ENCODE measurements at places on chromosomes 11 and 22.

- no peak for DNase-seq
Observed at GRCh38 chr11:112318661-112319060, 58.0 kb upstream of the PLET1 start.

- no peak for DNase-seq
Observed at GRCh38 chr11:43962383-43963278, 20.2 kb downstream of the C11orf96 start.

DNA sequence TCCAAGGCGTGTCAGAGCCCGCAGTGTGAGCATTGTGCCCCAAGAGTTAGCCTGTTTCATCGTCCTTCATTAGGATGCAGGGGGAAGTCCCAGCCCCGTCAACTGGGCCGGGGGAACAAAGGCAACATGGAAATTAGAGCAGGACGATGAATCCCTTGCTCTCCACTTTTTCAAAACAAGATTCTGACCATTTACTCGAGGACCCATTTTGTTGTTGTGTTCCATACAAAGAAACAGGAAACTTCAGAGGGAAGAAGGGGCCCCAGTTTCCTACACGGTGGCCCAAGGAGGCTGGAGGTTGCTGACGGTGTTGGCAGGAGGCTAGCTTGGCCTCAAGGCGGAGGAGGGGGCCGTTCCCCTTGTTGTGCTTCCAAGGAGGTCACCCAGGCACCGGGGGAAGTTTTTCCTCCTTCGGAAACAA, 44.0 kb upstream of the SLC1A2 start:
- no peak for DNase-seq

DNA sequence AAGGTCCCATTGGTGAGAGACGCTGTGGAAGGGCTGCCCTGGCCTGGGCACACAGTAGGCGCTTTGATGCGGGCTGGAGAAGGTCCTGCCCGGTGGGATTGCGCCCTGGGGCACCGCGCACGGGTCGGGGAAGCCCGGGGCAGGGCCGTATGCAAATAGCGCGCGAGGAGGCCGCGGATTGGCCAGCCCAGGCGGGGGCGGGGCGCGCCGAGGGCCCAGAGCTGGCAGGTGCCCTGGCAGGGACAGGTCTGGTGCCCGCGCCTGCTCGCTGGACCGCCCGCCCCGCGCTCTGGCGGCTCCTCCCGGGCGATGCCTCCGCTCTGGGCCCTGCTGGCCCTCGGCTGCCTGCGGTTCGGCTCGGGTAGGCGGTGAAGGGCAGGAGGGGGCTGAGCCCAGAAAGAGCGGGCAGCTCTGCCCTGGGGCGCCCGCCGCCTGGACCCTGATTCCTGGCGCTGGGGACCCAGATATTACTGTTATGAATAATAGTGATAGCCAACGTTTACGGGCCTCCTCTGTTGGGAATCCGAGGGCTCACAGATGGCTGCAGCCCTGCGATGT, at the start of gene UPK3A:
Gene UPK3A (plus strand): TSS at position 245 of the 558 bp plus-strand sequence. CDS start 65 bp downstream, at position 310.
- no peak for DNase-seq

- DNase-seq: no peak
Observed at GRCh38 chr22:27918341-27919221, 475 bp downstream of the PITPNB start.

DNA sequence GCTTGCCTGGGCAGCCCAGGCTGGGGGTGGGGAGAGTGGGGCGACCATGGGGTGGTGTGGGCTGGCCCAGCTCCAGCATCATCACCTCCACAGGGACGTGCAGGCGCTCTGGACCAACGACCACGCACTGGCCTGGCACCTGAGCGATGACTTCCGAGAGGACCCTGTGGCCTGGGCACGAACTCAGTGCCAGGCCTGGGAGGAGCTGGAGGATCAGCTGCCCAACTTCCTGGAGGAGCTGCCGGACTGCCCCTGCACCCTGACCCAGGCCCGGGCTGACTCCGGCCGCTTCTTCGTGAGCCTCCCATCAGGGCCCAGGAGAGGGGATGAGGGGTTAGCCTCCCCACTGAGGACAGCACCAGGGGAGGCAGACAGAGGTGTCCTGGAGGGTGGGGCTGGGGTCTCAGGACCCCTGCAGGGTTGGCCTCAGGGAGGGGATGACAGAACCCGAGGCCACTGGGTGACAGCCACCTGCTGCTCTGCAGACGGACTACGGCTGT, 3.8 kb downstream of the SUSD2 start:
- DNase-seq: no peak

GRCh38 chr22:19527861-19528417, 3.7 kb upstream of the CLDN5 start:
- DNase-seq: no peak

DNA sequence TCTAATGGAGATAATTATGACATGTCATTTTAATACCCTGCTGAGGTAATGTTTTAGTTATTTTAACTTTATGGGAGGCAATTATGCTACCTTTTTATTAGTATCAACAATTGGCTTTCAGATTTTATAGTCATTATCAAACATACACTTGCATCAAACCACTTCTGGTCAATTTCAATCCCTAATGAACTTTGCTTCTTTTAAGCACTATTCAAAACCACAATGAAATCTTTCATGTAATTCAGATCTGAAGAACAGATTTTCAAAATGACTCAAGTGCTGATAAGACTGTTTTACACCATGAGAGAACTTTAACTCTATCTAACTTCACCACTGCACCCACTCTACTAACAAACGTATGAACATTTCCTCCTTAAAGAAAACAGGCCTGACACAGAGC, 25.9 kb upstream of the CCDC34 start:
- DNase-seq: no peak

- DNase-seq: no peak
Observed at GRCh38 chr11:75668451-75669297, at the start of gene MAP6. Gene MAP6, minus strand, starts transcription at chr11:75669038. Its CDS starts 669 bp downstream, at chr11:75668369.

DNA sequence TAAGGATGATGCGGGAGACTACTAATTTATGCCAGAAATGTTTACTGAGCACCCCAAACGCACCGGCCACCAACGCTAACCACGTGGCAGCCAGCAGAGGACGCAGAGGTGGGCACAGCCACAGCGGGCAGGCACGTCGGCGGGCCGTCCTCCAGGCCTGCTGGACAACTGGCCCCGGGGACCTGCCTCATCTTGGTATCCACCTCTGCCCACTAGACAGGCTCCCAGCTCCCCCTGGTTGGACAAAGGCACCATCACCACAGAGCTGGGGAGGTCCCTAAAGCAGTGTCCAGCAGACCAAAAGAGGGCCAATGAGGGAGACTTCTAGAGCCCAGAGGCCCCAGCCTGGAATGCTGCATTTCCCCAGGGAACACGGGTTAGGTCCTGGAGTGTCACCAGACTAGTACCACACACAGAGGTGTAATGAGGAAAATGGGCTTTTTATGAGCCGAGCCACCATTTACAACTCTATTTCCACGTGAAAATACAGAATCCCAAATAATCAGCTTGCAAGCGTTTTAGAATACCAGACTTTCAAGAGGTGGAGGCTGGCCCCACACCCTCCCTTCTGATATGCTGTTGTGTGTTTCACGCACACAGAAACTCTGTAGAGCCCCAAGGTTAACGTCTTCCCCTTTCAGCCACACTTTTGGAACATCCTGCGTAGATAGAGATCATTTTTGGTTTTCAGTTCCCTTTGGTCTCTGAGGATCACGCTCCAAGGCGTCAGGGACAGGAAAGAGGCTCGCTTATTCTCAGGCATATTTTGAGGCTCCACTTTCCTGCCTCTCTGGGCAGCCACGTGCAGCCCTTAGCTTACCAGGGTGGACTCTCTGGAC, 23.7 kb upstream of the BID start:
- no peak for DNase-seq

- DNase-seq: no peak
Observed at GRCh38 chr11:74602637-74603556, 10.5 kb downstream of the POLD3 start.
